Hepatocyte (in vitro differentiated cells): ENCODE measurements at places on chromosomes 2 and 18. TPM values are rescaled to one million over a fixed set of nuclear protein-coding genes. Genes with fewer than 3 reads are reported as not detected.

DNA sequence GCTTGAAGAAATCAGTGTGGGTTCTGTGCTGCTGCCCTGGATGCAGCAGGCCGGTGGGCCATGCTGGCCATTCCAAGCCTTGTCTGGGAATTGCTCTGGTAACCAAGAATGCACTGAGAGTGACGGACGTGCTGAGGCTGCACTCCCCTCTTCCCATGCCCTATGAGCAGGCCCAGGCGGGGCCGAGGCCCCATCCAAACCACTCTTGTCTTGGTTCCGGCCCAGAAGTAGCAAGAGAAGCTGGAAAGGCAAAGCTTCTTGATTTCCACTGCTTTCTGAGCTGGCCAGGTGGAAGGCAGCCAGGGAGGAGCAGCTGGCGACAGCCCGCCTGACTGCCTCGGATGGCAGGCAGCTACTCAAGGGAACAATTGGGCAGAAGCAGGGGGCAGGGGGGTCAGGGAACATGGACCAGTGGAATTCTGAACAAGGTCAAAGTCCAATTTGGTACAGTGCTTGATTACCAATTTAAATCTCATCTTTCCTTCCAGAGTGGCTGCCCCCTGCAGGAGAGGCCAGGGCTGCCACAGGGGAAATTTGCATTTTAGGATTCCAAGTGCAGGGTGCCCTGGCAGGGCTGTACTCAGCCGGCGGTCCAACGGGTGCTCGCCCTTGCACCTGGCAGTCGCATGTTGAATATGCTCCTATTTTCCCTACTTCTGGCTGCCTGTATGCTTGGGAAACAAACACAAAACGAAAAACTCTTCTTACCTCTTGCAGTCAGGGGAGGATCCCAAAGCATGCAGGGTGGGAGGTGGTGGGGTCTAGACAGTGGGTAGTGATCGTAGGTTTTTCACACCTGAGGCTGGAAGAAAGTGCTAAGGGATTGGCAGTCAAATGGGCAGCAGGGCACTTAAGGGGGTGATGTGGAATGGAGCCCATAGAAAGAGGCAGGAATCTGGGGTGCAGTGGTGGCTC lies 67.3 kb downstream of the LIPG start:
- no peak overlapping the region for H3K4me3 ChIP-seq
- H3K4me1 ChIP-seq = no peaks in the 10 kb centered on the region
- H3K27me3 ChIP-seq = no peaks in the 10 kb centered on the region
- H3K27ac ChIP-seq = no peak overlapping the region

- no peaks in the 10 kb centered on the region for H3K27me3 ChIP-seq
- DNase-seq = peak; percentile 84
Observed at GRCh38 chr2:27078267-27079194, at the start of gene EMILIN1. TSS of gene EMILIN1 (plus strand) at chr2:27078615. CDS start at chr2:27079066, 451 bp downstream.

- H3K36me3 ChIP-seq = no peaks in the 10 kb centered on the region
- H3K4me1 ChIP-seq = no peaks in the 10 kb centered on the region
- no peaks in the 10 kb centered on the region for H3K27me3 ChIP-seq
- no peak overlapping the region for H3K4me3 ChIP-seq
Observed at GRCh38 chr2:44135296-44135695, 33.4 kb upstream of the PPM1B start.

GRCh38 chr2:317501-318424 lies 29.9 kb upstream of the ALKAL2 start:
- no peaks in the 10 kb centered on the region for H3K36me3 ChIP-seq
- H3K4me1 ChIP-seq = no peaks in the 10 kb centered on the region
- H3K27ac ChIP-seq = no peak overlapping the region
- H3K4me3 ChIP-seq = no peak overlapping the region
- H3K27me3 ChIP-seq = no peaks in the 10 kb centered on the region

GRCh38 chr2:47056374-47056773 lies 98.7 kb downstream of the STPG4 start:
- H3K27me3 ChIP-seq = no peaks in the 10 kb centered on the region
- H3K27ac ChIP-seq = peak overlapping the region; percentile 33
- H3K4me3 ChIP-seq = no peak overlapping the region
- no peaks in the 10 kb centered on the region for H3K36me3 ChIP-seq

CERKL gene
- total RNA-seq = 1.1 and 2.3 TPM in 2 replicates
